ENCODE measurements at places on chromosomes 3 and 15.

DNA sequence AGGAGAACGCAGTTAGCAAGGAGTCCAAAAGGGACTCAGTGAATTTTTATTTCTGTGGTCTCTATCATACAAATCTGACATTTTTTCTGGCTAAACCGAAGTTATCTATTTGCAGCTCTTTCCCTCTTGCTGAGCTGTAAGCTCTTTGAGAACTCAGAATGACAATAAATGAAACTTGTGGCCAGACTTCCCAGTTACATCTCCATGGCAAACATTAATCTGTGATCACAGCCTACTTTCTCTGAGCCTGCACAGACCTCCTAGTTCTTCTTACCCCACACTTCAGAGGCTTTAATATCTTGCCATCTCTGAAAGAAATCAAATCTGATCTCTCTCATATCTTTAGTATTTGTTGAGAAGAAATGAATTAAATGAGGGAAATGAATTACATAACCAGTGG, 58.0 kb downstream of the PLD1 start:
- no peak for DNase-seq

DNA sequence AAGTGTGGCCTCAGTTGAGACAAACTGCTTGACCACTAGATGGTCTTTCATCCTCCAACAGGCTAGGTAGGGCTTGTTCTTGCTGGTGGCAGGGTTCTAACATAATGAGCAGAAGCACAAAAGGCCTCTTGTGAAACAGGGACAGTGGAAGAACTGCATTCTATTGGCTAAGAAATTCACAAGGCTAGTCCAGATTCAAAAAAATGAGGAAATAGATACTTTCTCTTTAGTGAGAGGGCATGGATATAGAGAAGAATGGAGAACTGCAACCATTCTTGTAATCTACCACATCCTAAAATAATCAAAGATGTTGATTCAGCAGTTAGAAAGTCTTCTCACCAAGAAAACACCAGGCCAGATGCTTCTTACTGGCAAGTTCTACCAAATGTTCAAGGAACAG, 143.7 kb upstream of the LRIG1 start:
- no peak for DNase-seq

- no peak for DNase-seq
These were observed 94.4 kb downstream of the TMCO5A start for GRCh38 chr15:38028869-38029268.

DNA sequence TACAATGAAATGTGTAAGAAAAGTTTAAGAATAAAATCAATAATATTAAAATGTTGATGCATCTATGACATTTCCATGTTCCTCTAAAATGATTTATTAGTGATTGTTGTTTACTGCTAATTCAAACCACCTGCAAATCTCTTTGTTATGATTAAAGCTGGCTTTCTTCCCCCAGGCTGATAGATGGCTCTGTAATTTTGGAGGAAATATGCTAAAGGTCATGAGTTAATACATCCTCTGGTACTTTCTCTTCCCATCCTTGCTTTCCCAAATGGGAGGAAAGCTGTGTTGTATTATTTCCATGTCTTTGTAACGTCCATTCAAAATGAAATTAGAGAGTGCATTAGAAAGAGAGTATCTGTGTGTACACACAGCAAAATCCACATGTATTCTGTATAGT, 139.5 kb upstream of the TMCO5A start:
- DNase-seq: no peak

DNA sequence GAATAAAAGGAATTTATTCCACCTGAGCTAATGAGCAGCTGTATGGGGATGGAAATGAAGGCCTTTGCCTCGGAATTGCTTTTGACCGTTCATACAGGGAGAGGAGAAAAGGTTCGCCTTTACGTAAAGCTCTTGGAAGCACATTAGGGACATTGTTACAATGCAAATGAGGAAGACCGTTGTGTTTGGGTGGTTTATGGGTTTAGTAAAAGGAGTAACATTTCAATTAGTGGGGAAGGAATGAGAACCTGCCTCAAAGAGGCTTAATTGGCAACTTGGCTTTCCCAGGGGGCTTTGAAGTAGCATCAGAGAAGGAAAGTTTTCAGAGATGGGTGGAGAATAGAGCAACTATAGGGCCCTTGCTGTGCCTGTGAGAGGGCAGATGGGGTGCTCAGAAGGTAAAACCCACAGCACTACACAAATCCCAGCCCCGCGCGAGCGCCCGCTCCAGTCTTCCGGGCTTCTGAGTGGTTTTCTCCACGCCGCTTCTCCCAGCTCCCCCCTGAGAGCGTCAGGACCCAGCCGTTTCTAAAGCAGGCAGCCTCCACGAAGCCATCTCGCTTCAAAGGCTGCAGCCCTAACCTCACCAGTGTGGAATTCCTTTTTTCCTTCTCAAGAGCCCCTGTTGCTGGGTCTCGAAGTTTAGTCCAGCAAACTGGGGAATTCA, 192.0 kb upstream of the HES1 start:
- DNase-seq: no peak

- DNase-seq: no peak
These were observed 8.8 kb downstream of the EIF2AK4 start for GRCh38 chr15:39942753-39943150.

GRCh38 chr15:92817339-92817886, 82.7 kb upstream of the CHD2 start:
- DNase-seq: no peak
